ENCODE measurements at places on chromosomes 12 and 14.

DNA sequence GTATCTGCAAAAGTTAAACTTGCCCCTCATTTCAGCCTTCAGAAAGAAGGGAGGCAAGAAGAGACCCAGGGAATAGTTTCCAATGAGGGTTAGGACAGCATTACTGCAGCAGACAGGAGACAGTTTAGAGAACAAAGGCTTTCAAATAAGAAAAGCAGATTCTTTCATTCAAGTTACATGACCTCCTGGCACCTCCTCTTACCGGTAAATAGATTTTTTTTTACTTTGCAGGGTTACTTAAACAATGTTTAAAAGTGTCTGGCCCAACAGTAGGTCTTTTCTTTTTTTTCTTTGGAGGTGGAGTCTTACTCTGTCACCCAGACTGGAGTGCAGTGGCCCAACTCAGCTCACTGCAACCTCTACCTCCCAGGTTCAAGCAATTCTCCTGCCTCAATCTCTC, 47.1 kb downstream of the SINHCAF start:
- DNase-seq = no peak

DNA sequence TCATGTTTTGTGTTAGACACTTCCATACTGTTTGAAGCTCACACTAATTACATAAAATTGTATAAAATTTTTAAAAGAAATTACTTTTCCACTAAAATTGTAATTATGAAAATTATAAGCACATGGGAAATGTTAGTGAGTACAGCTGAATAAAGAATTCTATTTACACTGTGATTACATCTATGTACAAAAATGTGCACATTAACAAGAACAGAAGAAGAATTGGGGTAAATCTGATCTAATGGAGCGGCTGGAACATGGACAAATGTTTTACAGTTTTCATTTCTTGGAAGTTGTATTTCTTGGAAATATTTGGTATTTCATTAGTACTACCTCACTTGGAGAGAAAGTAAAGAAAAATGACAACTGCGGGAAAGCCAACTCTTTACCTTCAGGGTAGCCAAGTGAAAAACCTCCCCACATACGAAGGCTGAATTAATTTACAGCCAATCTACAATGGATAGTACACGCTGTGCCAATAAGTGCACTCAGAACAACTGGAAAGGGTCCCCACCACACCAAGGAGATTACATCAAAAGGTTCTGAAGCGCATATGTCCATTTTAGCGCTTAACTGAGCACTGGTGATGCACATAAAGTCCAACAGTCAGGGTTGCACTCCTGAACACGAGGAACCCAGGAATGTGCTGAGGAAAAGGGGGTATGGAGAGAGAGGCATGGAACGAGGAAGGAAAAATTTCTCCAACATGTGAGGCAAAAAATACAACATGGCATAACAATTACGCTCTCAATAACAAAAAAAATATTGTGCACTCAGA, 17.5 kb downstream of the MED13L start:
- no peak for DNase-seq

DNA sequence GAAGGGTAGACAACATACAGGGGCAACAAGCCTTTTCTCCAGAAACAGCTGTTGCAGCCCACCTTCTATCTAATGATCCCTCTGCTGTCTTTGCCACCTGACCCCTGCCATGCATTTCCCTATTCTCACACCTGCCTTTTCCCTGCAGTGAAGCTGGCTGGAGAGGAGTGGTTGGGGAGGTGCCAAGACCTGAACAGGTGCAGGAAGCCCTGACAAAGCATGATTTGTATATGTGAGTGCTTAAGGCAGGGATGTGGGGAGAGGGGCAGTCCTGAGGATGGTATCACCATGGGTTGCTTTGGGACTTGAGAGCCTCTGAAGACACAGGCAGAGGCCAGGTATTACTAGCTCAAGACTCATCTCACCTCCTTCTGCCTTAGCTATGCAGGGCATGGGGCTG, 2.9 kb upstream of the PFDN5 start:
- no peak for DNase-seq

- DNase-seq = peak; percentile 45
These were observed 14.1 kb upstream of the TMEM119 start for GRCh38 chr12:108611884-108612415.

DNA sequence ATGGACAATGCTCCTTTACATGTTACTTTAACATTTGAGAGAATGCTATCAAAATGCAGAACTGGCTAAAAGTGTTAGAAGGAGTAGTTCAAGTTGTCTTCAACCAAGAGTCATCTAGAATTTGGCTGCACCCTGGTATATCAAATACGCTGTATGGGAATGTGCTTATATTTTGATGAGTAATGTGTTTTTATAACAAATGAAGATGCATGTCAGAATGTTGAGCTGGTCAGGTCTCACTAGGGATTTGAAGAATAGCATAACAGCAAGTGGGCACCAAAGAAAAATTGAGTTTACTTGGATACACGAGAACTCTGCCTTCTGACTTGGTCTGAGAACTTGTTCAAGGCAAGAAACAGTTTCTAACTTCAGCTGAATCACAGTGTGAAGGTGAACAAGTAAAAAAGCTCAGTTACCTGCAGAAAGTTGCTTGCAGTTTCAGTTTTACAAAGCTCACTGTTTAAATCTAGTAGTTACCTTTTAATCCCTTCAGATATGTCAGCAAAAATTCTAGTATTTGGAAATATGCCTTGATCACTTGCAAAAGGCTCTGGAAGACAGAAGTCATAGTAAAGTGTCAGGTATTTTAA, 82.3 kb downstream of the PDE3A start:
- no peak for DNase-seq

- no peak for DNase-seq
These were observed 53.1 kb upstream of the PCED1B start for GRCh38 chr12:47026291-47026690.

DNA sequence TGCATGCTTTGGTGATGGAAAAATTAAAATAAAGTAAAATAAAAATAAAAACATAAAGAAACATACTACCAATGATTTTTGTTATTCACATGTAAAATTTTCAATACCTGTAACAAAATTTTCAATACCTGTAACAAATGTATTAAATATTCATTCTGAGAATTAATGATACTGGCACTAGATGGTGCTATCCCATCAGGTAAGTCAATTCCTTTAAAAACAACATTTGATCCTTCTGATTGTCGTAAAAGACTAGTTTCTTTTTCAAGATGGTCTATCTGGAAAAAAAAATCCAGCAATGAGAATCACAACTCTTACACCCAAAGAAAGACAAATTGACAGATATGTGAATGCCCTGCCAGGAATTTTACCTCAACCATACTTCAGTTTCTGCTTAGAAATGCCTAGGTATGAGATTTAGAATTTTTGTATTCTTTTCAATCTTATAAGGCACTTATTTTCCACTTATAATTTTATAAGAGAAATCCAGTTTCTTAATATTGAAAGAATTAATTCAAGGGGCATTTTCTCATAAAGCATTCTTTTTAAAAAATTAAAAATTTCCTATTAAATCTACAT, 30.7 kb downstream of the CEP290 start:
- no peak for DNase-seq

- DNase-seq = no peak
These were observed 288.4 kb upstream of the NOS1 start for GRCh38 chr12:117649796-117650195.

GRCh38 chr14:98304574-98304973, 967.4 kb downstream of the BCL11B start:
- no peak for DNase-seq

GRCh38 chr12:4505376-4505986, 33.2 kb upstream of the RAD51AP1 start:
- DNase-seq = no peak

GRCh38 chr14:25349269-25349668, 299.3 kb upstream of the STXBP6 start:
- no peak for DNase-seq

DNA sequence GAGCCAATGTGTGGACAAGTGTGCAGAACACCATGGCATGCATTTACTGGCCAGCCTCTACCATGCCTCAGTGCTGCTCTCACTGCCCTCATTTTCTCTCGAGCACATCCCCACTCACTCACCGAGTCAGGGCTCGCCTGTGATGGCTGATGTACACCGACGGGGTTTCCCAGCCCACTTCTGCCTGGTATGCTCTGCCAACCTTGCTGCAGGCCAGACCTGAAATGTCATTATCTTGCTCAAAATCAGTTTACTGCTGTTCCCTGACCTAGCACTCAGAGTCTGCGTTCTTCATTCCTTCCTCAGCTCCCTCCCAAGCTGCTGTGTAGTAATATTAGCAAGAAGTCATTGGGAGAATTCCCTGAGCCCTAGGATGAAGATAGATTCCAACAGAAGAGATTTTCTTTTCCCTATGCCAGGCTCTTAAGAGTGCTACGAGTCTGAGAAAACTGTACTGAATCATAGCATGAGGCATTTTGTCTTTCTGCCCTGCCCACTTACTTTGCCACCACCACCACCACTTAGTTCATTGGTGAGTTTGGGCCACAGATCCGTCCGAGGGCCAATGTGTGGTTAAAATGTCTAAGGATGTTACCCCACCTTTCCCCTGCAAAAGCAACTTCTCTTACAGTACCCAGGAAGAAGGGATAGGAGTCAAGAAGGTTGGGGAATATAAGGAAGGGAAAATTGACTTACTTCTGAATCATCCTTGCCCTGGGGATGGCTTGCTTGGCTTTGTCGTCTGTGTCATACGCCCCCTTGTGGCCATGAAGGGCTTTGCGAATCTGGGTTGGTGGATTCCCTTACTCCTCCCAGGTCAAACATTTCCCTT, 51.0 kb downstream of the BMAL2 start:
- DNase-seq = peak; percentile 40

DNA sequence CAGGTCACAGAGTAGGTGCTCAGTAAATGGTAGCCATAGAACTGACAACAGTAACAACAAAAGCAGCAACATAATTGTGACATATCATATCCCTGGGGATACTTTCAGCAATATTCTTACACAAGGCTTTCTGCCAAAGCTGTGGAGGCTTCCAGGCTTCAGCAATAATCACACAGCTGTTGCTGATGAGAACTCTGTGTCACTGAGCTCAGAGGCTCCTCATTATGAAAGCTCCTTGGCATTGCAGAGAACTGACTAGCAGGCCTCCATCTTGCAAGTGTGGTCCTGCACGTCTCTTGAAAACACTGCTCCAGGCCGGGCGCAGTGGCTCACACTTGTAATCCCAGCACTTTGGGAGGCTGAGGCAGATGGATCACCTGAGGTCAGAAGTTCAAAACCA, 97.3 kb upstream of the BTG1 start:
- DNase-seq = no peak

GRCh38 chr14:29930283-29930682, 2.6 kb upstream of the PRKD1 start:
- DNase-seq = no peak

- no peak for DNase-seq
These were observed 355.5 kb downstream of the KCNH5 start for GRCh38 chr14:62689733-62690132.

Data from stimulated activated CD8-positive, alpha-beta memory T cell treated with anti-CD3 and anti-CD28 coated beads, Interleukin-2, amount 100 ng/mL, for 48 hours (primary cell).